ENCODE measurements at places on chromosomes 13 and 19.

GRCh38 chr13:45341799-45342500, 967 bp upstream of the TPT1 start:
- DNase-seq: no peak

DNA sequence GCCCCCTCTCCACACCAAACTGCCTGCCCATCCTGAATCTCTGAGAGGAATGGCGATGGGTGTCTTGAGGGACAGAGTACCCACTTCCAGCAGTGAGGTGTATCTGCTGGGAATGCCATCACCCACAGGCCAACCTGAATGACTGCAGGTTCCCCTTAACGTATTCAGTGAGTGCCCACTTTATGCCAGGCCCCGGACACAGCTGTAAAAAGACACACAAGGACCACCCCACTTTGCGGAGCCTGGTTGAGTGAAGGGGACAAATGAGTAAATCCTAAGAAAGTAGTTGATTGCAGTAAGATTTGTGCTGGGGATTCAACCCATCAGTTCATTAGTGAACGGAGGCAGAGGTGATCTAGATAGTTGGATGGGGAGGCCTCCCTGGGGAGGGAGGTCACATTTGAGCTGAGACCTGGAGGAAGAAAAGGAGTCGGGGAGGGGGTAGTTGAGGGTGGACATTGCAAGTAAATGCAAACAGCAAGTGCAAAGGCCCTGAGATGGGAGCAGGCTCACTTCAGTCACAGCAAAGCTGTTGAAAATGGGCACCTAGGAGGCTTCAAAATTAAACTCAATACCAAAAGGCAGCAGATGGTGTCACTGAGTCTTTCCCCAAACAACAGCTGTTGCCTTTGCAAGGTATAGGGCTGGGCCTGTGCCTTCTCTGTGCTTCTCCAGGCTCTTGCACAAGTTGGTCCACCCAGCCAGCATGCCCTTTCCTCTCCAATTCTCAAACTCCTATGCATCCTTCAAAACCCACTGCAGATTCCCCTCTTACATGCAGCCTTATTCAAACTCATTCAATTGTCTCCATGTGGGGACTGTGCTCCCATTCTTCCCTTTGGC, 4.3 kb downstream of the GDF15 start:
- DNase-seq: no peak

GRCh38 chr19:5251096-5252065, 89.2 kb downstream of the PTPRS start:
- DNase-seq: no peak

GRCh38 chr19:3712663-3713611, 4.8 kb downstream of the TJP3 start:
- no peak for DNase-seq

GRCh38 chr13:77001540-77001939, 9.7 kb downstream of the CLN5 start:
- no peak for DNase-seq

GRCh38 chr13:42707586-42707985, 73.8 kb upstream of the FAM216B start:
- DNase-seq: no peak

GRCh38 chr13:79658333-79658975, 177.5 kb downstream of the NDFIP2 start:
- no peak for DNase-seq

GRCh38 chr19:768424-768823, 17.5 kb downstream of the MISP start:
- DNase-seq: no peak

- no peak for DNase-seq
These were observed 41.4 kb downstream of the NLRP12 start for GRCh38 chr19:53782698-53783097.

DNA sequence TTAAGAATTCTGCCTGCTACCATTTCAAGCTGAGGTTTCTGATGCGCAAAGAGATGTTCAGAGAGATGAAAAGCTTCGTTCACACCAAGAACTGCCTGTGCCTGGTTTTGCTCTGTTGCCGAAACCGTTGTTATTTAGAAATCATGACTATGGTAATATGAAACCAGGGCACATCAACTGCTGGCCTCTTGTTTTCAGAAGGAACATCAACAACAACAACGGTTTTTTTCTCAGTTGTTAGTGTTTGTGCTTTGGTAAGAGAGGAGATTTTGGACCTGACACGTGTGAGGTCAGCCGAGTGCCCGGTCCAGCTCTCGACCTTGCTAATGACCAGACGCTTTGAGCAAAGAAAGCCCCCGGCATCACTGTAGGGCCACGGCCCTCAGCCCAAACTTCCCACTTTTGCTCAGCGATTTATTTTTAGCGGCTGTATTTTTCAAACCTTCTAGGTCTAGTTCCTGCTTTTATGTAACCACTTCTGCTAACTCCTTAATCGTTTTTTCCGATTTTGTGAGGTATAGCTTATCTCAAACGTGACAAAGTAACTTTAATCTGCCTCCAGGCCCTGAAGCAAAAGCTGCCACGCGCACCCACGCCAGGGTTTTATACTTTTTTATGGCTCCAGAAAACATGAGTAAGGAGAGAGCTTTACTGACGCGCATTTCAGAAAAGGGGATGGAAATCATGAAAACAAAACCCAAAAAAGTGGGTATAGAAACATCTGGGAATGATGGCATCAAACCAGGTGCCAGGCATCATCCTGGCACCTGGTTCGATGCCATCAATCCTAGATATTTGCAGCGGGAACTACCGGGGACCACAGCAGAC, 42.0 kb downstream of the KLF2 start:
- no peak for DNase-seq

- no peak for DNase-seq
These were observed 56.4 kb upstream of the NPAS1 start for GRCh38 chr19:46963093-46963734.

DNA sequence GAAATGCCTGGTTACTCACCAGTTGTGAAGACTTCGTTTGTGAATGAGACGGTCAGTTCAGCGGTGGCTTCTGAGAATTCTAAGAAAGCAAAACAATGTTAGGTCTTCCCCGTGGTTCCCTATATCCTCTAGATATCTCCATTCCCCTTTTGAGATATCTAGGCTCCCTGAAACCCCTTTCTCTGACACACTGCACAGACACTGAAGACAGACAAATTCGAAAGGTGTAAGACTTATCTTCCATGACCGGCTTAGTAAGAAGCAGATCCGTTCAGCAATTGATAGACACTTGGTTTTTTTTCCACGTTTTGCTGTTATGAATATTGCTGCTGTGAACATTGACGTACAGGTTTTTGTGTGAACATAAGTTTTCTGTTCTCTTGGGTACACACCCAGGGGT, 19.4 kb downstream of the GP6 start:
- DNase-seq: no peak

GRCh38 chr13:106996867-106997618, 429.1 kb upstream of the ARGLU1 start:
- no peak for DNase-seq

DNA sequence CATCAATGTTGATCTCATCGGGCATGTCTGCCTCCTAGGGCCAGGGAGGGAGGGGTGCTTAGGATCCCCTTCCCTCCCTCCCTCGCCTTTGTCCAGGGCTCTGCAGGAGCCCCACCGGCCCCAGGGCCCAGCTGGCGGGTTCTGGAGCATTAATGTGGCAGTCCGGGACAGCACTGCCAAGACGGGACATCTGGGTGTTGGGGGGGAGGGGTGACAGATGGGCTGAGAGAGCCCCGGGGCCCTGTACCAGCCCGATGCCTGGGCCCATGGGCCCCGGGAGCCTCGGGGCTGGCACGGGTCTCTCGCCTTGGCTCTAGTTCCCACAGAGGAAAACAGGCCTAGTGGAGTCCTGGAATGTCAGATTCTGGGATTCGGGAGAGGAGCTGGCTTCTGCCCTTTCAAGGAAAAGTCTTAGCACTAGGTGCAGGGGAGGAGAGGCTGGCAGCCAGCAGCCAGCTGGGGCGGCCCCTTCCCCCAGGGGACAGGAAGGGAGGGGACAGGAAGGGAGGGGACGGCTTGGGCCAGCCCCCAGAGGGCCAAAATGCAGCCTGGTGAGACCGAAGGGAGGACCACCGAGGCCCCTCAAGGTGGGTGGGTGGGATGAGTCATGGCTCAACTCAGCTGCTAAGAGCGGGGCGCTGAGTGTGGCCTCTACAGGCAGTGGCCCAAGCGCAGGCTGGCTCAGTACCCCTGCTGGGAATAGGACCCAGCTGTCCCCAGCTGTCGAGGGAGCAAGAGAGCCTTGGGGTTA, 3.1 kb downstream of the PPP1R14A start:
- DNase-seq: no peak

DNA sequence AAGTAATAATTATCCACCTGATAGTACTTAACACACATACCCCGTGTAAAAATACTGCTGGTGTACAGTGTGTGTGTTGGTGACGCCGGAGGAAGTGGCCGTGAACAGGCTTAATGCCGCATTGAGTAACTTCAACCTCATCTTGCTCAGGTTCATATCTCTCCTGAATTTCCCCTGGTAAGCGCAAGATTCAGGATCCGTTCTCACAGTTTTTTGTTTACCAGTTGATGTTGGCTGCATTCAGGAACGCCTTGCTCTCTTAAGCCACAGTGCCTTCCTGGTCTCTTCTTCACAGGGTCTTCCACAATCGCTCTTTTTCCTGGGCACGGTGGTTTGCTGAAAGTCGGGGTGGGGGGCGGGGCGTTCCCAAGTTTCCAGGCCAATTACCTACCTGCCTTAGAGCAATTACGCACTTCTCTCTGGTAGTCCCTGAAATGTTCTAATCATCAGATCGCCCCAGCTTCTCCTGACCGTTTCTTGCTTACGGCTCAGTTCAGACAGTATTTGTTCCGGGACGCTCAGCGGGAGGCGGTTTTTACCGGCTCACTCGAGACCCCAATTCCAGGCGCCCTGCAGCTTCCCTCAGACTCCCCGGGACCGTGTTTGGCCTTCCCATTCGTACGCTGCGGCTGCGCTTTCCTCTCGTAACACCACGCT, 706 bp upstream of the DNAJC3 start:
- no peak for DNase-seq

DNA sequence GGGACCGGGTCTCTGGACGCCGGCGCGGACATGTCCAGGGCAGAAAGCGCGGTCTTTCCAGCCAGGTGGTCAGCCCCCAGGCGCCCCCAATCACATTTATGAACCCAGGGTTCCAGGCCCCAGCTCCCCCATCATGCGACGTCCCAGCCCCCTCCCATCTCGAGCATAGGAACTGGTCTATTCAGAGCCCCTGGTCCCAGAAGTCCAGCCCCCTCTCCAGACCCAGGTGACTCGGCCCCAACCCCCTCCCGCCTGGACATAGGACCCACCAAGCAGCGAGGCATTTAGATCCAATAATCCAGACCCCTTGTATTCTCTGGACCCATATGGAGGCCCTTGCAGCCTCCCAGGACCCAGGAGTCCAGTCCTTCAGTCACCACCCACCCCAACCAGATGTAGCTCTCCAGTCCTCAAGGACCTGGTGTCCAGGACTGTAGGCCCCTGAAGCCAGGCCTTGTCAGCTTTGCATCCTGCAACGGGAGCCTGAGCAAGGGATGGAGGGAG, 501 bp downstream of the APLP1 start:
- no peak for DNase-seq

GRCh38 chr19:45817010-45817724, 2.1 kb upstream of the RSPH6A start:
- peak; percentile 66 for DNase-seq

DNA sequence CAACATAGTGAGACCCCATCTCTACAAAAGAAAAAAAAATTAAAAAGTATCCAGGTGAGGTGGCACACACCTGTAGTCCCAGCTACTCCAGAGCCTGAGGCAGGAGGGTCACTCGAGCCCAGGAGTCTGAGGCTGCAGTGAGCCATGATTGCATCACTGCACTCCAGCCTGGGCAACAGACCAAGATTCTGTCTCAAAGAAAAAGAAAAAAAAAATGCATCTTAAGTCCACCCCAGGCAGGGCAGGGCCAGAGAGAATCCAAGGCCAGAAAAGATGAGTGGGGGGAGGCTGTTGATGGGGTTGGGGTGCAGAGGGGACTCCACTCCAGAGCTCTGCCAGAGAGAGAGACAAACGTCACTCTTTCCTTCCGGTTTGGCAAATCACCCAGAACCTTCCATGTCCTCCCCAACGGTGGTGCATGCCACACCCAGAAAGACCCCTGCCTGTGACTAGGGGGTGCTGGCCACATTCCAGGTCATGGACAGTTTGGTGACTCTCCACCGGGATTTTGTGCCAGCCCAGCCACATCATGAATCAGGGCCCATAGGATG, 431 bp downstream of the FUT3 start:
- no peak for DNase-seq

- no peak for DNase-seq
These were observed 39.5 kb downstream of the ATP7B start for GRCh38 chr13:51971520-51972426.

GRCh38 chr19:48507911-48508439, 3.7 kb downstream of the LMTK3 start:
- no peak for DNase-seq

DNA sequence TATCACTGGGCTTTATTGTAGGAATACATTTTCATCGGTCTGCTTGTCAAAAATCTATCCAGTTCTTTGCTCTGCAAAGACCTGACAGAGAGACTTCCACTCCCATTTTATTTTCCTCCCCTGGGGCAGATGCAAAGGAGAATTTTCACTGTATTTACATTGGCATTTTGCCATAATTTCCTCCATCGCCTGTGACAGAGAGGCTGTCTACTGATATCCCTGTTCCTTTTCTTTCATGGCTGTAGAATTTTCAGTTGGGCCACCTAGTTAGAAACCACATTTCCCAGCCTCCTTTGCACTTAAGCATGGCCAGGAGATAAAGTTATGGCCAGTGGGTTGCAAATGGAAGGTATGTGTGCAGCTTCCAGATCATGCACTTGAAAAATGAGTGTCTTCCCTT, 89.3 kb downstream of the NUFIP1 start:
- DNase-seq: no peak

All from esophagus squamous epithelium (tissue), 5 donors.